Psoas muscle (tissue), 8 donors: ENCODE measurements at places on chromosomes 1 and 21. TPM values are rescaled to one million over a fixed set of nuclear protein-coding genes. Genes with fewer than 3 reads are reported as not detected.

GRCh38 chr1:7387053-7387927, 383.8 kb upstream of the VAMP3 start:
- no peak for DNase-seq

DNA sequence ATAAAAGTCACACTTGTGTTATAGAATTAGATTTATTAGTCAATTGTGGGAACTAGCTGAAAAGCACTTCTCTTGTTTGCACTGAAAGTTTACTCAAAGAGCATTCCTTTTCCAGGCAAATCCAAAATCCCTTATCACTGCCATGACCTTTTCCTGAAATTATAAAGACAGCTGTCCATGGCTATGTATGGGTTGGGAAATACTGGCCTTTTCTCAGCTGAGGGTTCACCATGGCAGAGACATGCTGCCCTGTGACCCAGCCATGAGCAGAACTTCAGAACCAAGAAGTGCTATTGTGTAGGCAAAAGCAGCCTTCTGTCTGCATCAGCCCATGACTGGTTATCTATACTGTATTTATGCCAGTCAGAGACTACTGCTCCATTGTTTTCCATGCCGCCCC, 9.8 kb upstream of the EDEM3 start:
- DNase-seq, result no peak

- no peak for DNase-seq
Observed at GRCh38 chr1:94668528-94668927, 127.0 kb upstream of the F3 start.

DNA sequence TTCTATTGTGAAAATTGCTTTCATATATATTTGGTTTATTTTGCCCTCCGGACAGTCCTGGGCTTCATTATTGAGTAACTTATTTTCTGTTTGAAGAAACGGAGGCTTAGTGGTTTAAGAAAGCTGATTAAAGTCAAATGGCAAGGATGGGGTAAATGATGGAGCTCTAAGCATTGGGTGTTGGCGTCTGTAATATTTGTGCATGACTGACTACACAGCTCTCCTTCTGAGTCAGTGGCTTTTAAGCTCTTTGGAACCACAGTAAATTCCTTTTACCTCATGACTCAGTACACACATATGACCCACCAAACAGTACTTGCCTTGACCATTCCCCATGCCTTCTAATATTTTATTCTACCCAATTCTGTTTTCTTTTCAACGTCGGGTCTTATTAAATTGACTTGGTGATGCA, 21.0 kb downstream of the B3GALT5 start:
- DNase-seq, result no peak

TRIM67 gene
- polyA plus RNA-seq, result not detected
